ENCODE measurements at places on chromosomes 7 and 10.

DNA sequence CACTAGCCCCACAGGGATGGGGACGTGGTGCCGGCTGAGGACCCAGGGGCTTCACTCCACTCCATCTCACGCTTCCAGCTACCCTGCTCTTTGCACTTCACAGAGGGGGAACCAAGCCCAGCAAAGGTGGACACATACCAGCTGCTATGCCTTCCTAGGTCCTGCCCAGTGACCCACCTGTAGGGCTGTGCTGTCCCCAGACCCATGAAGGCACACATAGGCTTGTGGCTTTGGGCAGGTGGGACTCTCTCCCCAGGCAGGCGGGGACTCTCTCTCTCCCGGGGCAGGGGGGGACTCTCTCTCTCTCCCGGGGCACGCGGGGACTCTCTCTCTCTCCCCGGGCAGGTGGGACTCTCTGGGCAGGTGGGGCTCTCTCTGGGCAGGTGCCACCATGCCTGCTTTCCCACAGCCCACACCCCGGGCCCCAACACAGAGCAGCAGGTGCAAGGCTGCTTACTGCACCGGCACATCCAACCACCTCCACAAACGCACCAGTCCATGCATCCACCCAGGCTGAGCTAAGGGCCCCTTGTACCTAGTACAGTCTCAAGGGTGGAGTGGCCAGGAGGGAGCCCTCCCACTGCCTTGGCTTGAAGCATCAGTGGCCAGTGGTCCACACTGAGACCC, 13.8 kb upstream of the GPR146 start:
- no peak for DNase-seq

GRCh38 chr10:1205450-1206030, 149.4 kb downstream of the WDR37 start:
- DNase-seq: no peak

DNA sequence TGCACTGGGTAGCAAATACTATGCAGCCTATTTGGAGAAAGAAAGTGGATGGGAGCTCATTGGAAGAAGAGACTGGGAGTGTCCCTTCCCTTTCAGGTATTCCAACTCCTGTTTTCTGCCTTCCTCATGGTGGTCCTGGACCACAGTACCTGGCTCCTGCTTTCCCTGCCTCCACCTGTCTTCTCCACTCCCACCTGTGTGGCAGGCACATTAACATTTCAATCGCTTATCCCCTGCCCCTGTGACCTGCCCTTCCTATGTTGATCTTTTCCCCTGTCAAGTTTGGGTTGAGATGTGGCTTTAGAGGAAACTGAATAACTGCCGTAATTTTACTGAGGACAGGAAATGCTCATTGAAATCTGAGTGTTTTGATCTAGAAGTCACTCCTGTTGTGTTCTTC, 415.8 kb upstream of the PODXL start:
- DNase-seq: no peak

DNA sequence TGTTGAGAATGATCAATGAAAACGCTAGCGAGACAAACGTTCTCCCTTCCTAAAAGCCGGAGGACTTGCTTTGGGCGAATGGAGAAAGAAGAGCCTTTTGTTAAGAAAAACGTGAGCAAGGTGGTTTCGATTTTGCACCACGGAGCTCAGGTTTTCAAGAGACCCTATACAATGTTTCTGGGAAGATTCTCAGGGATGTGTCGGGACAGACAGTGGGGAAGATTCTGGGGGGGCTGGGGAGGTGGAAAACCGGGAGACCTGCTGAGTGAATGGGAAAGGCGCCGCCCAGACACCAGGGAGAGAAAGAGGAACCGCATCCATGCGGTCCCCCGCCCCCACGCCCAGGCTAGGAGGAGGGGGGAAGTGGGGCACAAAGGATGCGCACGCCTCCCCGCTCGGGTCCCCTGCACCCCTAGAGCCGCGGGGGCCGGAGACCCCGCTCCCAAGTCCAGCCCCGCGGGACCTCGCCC, 745 bp downstream of the YWHAG start:
- peak; percentile 28 for DNase-seq

- no peak for DNase-seq
These were observed 31.7 kb downstream of the MKX start for GRCh38 chr10:27713941-27714340.

- no peak for DNase-seq
These were observed 185.3 kb upstream of the PCLO start for GRCh38 chr7:83347945-83348444.
